ENCODE measurements at places on chromosomes 11 and 22.

- DNase-seq: no peak
Observed at GRCh38 chr11:13000721-13001120, 8.4 kb upstream of the RASSF10 start.

DNA sequence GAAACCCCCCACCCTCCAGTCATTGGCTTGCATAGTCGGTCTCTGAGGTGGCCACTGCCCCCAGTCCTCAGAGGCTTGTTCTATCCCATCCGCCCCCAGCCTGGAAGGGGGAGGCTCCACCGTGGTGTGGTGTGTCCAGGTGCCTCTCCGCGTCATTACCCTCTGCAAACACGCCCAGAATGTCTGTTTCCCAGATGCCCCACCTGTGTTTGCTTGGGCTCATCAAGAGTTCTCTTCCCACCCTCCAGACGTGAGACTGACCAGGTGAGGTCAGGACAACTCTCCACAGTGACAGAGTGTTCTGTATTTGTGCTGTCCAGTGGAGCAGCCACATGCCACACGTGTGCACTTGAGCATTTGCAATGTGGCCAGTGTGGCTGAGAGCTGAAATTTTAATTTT is 24.9 kb downstream of the LRRC10B start:
- no peak for DNase-seq

DNA sequence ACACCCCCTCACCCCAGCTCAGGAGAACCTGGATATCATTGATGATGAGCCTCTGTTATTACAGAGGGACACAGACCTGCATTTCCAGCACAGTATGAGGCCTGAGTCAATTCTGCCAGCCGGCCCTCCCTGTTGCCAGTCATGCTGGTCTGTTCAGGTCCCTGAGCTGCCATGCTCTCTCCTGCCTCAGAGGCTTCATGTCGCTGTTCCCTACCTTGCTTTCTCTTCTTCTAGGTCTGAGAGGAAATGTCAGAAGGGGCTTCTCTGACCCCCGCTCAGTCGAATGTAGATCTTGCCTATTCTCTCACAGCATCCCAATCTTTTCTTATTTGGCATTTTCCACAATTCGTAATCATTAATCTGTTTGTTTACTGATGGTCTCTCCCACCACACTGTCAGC is 21.8 kb upstream of the ABCC8 start:
- DNase-seq: no peak

GRCh38 chr11:72814286-72815109 is at the start of gene ATG16L2:
Gene ATG16L2 (plus strand): TSS chr11:72814411. CDS start chr11:72814446, 35 bp downstream.
- DNase-seq: peak; percentile 75

- DNase-seq: no peak
Observed at GRCh38 chr22:43092085-43092484, 2.9 kb upstream of the TTLL1 start.

- no peak for DNase-seq
Observed at GRCh38 chr11:87281496-87281895, 243.8 kb downstream of the TMEM135 start.

GRCh38 chr11:1546536-1547466 is 25.3 kb downstream of the DUSP8 start:
- no peak for DNase-seq

- DNase-seq: no peak
Observed at GRCh38 chr11:32511926-32512325, 71.7 kb upstream of the EIF3M start.

- DNase-seq: no peak
Observed at GRCh38 chr11:94771390-94771789, 3.2 kb downstream of the AMOTL1 start.

DNA sequence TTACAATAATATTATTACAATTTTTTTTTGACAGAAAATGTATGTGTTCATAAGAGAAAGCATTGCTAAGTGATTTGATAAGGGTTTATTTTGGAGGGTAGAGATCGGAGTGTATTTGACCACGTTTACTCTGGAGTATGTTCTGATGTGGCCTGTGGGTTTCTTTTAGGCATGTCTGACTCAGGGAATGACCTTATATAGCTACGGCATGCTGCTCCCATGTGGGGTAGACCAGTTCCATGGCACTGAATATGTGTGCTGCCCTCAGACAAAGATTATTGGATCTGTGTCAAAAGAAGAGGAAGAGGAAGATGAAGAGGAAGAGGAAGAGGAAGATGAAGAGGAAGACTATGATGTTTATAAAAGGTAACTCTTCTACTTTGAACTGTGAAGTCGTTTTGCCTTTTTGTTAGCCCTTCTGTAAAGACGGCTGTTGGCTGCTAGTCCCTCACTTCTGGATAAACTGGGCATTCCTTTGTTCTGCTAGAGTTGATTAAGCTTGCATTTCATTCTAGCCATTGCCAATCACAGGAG is 38.1 kb upstream of the ST14 start:
- no peak for DNase-seq
